ENCODE measurements at places on chromosomes 1 and 21. TPM values are rescaled to one million over a fixed set of nuclear protein-coding genes. Genes with fewer than 3 reads are reported as not detected.

MROH9 gene
- not detected for total RNA-seq

RXFP4 gene
- not detected for total RNA-seq

SUMO3 gene
- 36.0 TPM for total RNA-seq

HSD11B1 gene
- total RNA-seq, result not detected

GUCA2A gene
- total RNA-seq, result not detected

DNA sequence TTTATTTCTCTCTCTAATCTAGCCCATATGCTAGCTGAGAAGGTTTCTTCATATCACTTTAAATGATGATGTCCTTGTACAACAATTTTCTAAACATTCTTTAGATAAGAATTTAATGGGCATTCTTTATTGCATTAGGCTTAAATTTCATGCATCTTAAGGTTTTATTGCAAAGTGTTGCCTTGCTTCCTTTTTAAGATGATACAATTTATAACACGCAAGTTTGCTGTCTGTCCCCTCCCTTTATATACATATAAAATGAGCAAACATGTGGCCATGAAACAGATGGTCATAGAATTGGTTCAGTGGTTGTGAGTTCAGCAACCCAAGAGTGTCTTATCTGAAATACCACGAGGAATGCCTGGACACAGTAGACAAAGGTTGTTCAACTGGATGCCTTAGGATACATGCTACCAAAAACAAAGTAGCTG, 12.1 kb downstream of the NBPF3 start:
- DNase-seq, result no peak

GRCh38 chr21:39882839-39883195, 15.6 kb downstream of the PCP4 start:
- no peak for DNase-seq

DNA sequence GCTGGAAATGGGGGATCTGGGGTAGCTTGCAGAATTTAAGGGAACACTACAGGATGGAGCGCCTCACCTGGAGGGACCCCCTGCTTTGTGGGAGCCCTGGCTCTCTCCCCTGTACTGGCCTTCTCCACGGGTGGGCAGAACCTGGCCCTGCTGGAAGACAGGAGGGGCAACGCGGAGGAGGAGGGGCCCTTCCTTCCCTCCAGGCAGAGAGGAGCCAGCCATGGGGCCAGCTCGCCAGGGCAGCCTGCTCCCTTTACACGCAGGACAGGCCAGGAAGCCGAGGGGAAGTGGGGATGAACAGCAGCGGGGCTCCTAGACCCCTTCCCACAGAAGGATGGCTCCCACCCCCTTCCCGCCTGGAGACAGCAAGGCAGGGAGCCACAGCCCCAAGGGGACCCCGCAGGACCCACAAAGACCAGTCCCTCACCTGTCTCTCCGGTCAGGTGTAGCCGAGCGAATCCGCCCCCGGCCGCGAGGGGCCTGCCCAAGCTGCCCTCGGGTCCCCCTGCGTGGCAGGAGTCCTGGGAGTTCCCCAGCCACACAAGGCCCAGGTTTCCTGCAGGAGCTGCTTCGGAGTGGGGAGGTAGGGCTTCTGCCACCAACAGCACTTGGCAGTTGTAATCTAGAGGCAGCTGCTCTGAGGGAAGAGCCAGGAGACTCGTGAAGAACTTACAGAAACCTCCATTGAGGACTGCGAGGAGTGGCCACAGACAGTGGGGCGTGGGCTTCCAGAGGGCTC, 1.6 kb upstream of the SLC19A1 start:
- no peak for DNase-seq

DNA sequence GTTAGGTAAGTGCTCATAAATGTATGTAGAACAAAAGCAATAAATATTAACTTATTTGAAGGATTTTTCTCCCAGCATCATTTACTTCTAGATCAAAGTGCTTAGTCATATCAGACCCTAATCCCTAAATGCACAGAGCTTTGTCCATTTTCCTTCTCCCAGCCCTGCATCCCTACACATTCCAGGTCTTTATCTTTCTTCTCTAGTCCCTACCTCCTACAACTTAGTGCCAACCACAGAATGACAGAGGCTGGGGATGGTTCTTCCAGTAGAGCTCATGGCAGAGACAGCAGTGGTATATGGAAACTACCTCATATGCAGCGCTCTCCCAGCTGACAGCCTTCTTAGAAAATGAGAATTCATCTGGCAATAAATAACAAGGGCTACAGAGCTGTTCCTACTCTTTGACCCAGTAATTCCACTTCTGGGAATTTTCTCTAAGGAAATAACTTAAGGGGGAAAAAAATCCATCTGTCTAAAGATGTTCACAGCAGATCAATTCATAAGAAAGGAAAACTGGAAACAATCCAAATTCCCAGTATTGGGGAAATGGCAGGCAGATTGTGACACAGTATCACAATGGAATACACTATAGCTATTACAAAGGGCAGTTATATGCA, 62.9 kb upstream of the ROR1 start:
- DNase-seq, result peak; percentile 34

GRCh38 chr1:29732453-29732852, 496.1 kb downstream of the PTPRU start:
- no peak for DNase-seq

GRCh38 chr1:113654883-113655282, 104.4 kb downstream of the PHTF1 start:
- DNase-seq, result no peak

GRCh38 chr1:26771285-26771642, 16.5 kb upstream of the PIGV start:
- DNase-seq, result no peak

- DNase-seq, result peak; percentile 40
These were observed 1.9 kb downstream of the TTF2 start for GRCh38 chr1:117061986-117062415.

DNA sequence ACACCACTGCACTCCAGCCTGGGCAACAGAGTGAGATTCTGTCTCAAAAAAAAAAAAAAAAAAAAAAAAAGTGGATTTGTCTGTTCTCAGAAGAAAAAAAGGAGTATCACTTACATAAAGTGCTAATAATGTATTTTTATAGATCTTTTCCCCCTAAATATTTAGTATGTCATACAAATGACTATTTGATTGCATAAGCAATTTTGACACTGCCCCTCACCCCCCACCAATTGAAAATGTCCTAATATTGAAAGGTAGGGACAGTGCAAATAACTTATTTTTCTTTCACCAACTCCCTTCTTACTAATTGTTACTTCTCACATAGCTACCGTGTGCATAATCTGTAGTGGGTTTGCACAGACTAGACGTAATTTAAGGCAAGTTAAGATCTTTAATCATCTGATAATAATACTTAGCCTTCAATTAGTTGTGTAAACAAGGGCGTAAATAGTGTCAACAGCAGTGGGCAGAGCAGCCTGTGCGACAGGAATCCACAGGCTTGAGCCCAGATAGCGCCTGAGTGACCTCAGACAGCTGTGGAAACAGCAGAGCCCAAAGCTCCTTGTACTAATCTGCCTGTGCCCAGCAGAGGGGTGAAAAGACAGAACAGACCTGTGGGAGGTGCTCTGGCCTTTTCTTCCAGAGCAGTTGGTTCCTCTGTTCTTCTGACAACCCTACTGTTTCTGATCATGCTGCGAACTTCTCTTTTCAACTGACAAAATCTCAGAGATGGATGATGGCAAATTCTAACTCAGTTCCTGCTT, 4.5 kb upstream of the IER5 start:
- peak; percentile 84 for DNase-seq

- no peak for DNase-seq
These were observed 717.3 kb downstream of the MATN1 start for GRCh38 chr1:30005972-30006619.
